Stimulated activated CD4-positive, alpha-beta T cell treated with anti-CD3 and anti-CD28 coated beads, Interleukin-15, amount 100 ng/mL, for 1 hour (primary cell): ENCODE measurements at places on chromosomes 11 and 22.

DNA sequence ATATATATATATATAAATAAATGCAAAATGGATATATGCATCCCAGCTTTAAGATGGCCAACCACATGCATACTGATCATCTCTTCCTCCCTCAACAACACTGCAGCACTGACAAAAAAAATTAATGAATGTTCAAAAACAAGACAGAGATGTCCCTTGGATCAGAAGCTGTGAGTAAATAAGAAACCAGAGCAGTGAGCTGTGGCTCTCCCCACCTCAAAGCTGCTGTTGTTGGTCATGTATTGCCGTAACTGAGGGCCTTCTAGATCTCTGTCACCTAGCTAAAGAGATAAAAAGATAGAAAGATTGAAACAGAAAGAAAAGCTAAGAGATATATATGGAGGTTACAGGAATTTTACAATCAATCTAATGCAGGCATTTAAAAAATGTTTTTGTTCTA, 15.5 kb upstream of the TMEM135 start:
- no peak for DNase-seq

DNA sequence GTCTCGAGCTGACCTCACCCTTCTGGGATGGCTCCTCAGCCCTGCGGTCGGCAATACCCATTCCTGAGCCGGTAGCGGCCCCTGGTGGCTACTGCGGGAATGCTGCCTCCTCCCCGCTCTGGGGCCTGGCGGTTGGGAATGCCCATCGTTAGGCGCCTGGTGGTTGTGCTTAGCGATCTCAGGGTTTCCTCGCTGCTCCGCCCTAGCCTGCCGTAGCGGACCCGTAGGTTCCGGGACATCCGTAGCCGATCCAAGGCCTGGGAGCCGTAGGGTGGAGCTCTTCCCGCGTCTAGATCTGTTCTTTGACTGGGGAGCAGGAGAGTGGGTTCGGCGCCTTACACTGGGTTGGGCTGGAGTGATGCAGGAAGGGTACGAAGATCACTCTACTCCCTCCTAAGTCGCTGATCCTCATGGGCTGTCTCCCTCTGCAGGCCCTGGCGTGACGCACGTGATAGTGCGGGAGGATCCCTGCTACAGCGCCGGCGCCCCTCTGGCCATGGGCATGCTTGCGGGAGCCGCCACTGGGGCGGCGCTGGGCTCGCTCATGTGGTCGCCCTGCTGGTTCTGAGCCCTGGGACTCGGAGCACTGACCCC, 14.8 kb downstream of the PLEKHB1 start:
- peak; percentile 85 for DNase-seq

- no peak for DNase-seq
These were observed 68.9 kb upstream of the KCNQ1OT1 start for GRCh38 chr11:2768471-2769408.

DNA sequence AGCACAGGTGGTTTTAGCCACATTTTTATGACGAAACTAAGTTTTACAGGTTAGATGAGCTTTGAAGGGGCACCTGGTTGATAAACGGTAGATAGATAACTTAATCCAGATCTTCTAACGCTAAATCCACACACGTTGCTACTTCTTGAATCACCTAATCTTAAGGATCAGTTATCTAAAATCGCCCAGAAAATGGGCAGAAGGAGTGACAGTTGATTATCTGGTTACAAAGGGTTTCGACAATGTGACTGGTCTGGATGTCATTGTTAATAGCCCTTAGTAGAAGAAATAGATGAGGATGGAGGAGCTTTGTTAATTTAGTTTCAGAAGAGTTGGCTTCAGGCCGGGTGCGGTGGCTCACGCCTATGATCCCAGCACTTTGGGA, 43.7 kb downstream of the SCGB1A1 start:
- no peak for DNase-seq

DNA sequence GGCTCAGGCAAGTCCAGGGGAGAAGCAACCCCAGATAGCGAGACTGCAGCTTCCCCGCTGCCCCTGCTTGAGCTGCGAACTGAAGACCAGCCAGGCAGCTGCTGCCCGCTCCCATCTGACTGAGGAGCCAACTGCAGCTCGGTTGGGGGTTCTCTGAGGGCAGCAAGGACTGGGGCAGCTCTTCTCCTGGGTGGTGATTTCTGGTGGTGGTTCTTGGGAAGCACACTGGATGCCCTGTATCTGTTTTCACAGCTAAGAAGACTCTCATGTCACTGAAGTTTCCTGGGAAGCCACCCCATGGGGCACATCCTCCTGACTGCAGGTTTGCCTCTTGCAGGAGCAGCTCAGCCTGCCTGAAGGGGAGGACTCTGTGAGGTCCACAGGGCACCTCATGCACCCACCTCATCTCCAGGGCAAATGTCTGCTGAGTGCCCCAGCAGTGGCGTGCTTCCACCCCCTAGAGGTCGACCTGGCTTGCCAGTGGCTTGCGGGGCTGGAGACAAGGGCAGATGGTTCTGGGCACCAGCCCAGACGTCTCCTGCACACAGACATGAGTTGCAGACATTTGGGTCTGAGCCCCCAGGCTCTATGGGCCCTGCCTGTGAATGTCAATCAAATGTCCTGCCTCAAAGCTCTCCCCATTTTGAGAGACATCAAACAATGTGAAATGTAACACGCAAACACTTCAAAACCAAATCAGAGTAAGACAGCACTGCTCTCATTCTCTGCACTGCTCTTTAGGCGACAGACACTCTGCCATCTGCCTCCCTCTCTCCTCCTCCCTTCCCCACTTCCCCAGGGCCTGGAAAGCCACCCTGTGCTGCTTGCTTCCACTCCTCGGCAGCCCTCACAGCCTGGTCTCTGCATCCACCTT, 800.9 kb downstream of the BRD1 start:
- DNase-seq: no peak

GRCh38 chr11:28887681-28888080, 779.5 kb downstream of the METTL15 start:
- DNase-seq: no peak

GRCh38 chr11:20501971-20502370, 97.4 kb upstream of the SLC6A5 start:
- DNase-seq: no peak

GRCh38 chr11:115720602-115721245, 216.5 kb upstream of the CADM1 start:
- no peak for DNase-seq

DNA sequence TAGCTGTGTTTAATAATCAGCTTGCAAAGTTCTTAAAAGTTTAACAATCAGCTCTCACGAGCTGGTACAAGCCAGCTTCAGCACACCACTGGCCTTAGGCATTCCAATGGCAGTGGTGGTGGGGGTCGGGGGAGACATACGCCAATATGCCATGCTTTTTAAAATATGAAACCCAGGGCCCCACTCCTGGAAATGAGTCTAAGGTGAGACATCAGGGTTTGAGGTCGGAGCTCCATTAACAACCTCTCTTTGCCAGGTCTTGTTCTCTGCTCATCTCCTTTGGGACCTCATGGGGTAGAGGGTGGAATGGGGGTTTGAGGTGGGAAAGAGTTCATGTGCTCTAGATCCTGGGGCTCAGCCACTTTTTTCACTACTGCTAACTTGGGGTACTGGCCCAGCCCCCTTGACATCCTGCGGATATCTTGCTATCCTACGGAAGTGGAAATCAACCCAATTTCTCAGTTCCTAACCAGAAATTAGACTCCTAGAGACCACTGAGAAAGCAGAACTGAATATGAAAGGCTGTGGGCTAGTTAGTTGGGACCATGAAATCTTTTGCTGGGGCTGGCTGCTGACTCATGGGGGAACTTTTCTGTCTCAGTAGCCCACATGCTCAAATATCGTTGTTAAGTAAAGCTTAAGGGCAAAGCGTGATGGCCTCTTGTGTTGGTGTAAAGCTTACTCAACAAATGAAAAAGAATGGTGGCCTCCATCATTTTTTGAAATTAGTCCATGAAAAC, 90.1 kb downstream of the PDHX start:
- DNase-seq: no peak

DNA sequence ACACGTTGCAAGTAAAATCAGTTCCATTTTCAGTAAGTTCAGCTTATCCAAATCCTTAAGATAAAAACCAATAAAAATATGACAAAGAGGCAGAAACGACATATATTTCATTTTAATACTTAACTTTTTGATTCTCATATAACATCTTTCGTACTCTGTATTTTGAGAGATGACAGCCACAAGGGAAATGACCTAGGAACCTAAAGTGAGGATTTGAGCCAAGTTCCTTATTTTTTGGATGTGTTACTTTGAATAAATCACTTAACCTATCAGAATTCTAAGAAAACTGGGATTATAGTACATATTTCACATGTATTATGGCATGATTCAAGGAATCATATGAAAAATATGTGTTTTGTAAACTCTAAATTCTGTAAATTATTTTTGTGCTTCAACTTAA, 143.6 kb upstream of the TRPC6 start:
- no peak for DNase-seq

- DNase-seq: no peak
These were observed 11.3 kb upstream of the TCF20 start for GRCh38 chr22:42281706-42282251.

DNA sequence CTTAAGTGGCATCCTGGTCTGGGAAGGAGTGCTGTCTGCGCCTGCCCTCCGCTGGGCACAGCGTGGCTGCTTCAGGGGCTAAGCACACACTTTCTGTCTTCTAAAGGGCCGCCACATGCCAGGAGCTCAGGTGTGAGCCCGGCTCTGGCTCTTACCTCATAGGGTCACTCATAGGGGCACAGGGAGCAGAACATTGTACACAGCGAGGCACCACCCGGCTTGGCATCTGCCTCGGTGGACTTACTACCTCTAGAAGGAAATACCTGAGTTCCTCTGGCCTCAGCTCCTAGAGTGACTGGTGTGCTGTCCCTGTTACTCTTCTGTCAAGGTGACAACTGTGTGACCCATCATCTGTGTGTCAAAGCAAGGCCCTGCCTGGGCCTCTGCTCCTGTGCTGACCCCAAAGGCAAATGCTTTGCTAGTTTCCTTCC, 13.4 kb downstream of the NEAT1 start:
- DNase-seq: no peak
